Activated naive CD4-positive, alpha-beta T cell treated with anti-CD3 and anti-CD28 coated beads for 36 hours (primary cell): ENCODE measurements at places on chromosomes 4 and X. TPM values are rescaled to one million over a fixed set of nuclear protein-coding genes. Genes with fewer than 3 reads are reported as not detected.

Gene ARHGEF38
- not detected for total RNA-seq

Gene TEX13C
- total RNA-seq, result not detected

Gene WDFY3
- 1.0 TPM for total RNA-seq

Gene MAGEC1
- not detected for total RNA-seq

DNA sequence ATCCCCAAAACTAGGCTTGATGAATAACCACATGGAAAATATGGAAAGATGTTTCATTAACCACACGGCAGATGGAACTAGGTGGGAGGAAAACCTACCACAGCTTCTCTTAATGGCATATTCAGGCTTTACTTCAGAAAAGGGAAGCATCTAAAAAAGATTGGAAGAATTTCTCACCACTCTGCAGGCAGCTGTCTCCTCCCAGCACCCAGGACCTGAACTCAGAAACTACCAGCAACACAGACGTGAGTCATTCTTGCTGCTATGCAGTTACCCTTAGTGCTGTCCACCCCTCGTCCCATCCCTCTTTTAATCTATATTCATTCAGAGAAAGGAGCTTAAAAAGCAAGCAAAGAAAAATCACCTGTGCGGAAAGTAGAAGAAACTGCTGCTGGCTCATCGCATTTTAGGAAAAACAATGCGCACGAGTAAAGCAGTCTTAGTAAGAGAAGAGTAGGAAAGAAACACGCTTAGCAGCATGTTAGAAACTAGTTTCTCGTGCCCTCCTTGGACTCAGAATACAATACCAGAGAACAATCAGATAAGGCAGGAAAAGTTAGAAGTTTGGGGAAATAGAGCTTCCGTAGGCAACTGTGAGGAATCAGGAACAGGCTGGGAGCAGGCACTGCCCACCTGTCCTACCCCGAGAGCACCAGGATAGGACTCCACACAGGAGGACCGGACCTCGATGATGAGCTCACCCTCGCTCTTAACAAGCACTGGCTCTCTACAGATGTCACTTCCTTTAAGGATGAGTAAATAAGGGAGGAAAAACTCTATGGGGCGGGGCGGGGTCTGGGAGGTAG, 48.1 kb upstream of the ENPP6 start:
- no peak for DNase-seq

DNA sequence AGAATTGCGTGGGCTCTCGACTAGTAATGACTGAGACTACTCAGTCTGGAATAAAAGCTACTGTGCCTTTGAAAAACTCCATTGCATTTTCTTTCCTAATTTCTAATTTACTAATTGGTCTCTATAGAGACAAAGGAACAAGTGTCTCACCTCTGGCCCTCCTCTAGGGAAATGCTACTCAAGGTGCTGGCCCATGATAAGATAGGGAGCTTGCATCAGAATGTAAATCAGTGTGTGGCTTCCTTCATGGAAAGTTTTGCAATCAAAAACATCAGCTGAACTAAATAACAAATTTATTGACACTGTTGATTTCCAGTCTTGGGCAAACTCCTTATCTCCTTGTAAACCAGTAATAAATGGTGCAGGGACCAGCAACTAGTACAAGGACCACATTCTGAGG, 81.8 kb downstream of the SRPX start:
- DNase-seq, result no peak

DNA sequence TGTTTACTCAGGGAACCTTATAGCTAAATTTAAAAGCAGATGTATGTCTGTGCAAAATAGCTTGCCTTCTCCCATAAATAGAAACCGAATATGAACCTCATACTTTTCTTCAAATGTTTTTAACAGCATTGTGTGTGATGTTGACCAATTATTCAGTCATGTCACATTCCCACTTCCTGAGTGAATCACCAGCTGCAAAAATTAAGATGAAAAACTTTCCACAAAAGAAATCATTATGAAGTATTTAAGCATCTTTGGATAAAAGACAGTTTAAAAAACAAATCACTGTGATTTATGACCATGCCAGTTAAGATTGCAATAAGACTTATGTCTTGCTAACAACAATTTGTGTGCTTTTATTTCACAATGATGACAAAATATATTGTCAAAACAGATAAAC, 220.1 kb downstream of the PDGFC start:
- no peak for DNase-seq

- DNase-seq, result no peak
Observed at GRCh38 chr4:5277079-5277478, 225.8 kb downstream of the STK32B start.

DNA sequence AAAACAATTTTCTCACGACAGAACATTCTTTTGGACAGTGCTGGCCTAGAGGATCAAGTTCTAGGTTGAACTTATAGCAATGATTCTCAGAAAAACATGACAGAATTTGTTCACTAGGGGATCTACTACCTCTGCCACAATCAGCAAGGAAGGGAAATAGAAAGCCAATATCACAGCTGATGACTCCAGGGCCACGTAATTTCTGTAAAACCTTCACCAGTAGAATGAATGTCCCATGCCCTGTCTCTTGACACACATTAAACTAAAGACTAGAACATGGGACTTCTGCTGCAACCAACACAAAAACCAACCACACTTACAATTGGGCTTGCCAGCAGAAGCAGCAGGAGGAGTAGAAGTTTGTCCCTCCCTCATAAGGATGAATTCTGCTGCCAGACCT, 86.0 kb upstream of the NPFFR2 start:
- no peak for DNase-seq

GRCh38 chr4:66032571-66032970, 362.3 kb upstream of the EPHA5 start:
- no peak for DNase-seq

GRCh38 chrX:69395306-69395705, 108.8 kb upstream of the NALF2 start:
- no peak for DNase-seq

DNA sequence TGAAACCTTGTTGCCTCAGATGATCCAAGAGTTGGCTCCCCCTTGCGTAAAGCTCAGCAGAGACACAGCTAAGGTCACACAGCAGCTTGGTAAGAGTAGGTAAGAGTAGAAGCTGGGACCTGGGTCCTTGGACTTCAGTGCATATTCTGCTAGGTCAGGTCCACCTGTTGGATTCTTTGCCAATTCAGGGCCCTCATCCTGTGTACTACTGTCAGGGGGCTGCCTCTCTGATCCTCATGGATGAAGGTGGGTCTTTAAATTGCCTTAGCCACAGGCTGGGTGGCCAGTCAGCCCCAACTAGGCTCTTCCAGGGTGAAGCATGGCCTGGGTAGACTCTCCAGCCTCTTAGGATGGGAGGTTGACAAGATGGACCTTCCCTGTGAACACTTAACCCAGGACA, 155.8 kb downstream of the AMMECR1 start:
- no peak for DNase-seq
